Activated T-cell treated with anti-CD3 and anti-CD28 coated beads, Interleukin-2, amount 50 U/mL, for 24 hours (primary cell): ENCODE measurements at places on chromosomes 7 and 10.

DNA sequence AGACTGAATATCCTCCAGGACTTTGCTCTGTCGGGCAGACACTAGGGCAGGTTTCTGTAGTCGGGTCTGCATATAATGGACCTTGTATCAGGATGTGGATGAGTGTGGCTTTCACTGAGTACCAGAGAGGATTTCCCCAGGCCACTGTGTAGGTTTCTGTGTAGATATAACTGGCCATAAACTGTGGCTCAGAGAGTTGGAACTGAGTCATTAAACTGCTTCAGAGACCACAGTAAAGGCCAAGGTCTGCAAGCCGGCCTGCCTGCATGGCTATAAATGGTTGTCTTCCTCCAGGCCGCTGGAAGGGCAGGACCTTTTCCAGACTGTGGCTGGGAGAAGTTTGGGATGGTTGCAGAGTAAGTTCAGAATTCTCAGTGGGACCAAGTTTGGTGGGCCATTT lies 16.9 kb downstream of the ZNF92 start:
- DNase-seq = no peak

DNA sequence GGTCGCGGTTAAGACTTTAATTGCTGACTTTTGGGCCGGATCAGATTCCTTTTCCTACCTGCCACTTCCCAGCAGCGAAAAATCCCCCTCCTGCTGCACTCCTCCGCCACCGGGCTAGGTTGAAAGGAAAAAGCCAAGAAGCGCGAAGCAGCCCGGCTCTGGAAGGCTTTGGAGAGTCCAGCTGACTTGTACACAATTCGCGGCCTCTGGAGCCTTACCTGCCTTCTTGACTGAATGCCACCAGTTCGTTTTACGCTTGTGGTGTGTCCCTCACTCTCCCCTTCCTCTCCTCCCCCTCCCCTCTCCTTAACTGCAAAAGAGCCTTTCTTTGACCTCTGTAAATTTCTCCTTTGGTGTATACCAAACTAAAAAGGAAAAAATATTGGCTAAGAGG lies 2.7 kb upstream of the FEZF1 start:
- DNase-seq = no peak

DNA sequence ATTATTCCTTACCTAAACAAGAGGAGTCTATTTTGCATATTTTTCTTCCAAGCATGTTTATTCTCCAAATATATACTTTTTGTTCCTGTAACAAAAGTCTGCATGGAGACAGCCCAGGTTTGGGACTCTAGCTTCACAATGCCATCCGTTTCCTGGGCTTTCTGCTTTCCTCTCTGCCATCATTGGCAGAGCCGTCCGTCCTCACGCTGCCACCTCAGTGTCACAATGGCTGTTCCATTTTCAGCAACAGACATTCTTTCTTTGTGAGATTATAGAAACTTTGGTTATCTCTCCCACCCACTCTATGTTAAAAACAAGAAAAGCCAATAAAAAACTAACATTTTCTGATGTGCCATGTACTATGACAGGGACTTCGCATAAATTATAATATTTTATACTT lies 825.2 kb downstream of the REEP3 start:
- no peak for DNase-seq

DNA sequence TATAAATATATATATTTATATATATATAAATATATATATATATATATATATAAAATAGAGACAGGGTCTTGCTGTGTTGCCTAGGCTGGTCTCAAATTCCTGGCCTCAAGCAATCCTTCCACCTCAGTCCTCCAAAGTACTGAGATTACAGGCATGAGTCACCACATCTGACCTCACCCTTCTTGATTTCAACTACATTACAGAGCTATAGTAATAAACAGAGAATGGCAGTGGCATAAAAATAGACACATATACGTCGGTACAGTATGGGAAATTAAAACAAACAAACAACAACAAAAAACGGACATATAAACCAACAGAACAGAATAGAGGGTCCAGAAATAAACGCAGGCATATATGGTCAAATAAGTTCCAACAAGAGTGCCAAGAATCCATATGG lies 77.6 kb upstream of the PPP1R3A start:
- DNase-seq = no peak

GRCh38 chr10:73965890-73966768 lies 31.8 kb upstream of the VCL start:
- DNase-seq = no peak

DNA sequence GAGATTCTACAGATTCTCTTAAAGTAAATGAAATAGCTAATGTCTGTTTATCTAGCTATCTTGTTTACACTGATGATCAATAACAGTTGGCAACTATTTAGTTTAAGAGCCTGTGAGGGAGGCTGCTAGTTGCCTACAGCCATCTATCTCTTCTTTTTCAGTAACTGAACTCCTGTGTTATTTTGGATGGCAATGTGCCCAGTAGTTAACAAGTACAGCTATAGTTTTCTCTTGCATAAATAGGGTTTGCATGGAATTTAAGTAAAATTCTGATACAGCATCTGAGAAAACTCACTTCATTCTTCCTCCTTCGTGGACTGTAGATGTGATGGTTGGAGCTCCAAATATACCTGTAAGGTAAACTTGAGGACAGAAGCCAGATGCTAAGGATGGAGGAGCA lies 219.5 kb upstream of the POT1 start:
- no peak for DNase-seq

GRCh38 chr10:25113191-25114035 lies 61.4 kb upstream of the GPR158 start:
- peak; percentile 31 for DNase-seq

DNA sequence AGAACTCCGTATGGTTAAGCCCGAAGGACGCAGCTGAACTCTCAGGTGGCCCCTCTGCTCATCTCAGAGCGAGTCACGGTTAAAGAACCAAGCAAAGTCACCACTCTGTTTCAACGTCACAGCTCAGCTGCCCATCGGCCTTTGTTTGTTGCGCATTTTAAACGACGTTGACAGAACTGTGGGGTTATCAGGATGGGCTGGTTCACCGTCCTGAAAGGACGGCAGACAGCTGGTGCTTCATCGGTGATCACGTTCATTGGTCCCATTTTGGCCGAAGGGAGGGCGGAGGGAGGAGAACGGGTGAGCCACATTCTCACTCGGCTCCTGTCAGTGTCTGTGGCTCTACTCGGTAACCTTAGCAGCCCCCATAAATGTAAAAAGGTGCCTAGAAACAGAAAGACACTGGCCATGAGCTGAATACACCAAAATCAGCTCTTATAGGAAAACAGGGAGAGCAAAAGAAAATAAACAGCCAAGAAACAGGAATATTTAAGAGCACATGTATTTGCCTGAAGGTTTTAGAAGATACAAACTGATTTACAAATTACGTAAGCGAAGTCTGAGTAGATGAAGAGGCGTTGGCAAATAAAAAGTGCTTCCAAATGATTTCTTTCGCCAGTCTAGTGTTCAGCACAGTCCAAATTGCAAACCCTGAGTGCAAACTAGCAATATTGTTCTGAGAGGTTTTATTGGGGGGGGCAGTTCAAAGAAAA lies 8.4 kb downstream of the PRKAG2 start:
- DNase-seq = no peak

DNA sequence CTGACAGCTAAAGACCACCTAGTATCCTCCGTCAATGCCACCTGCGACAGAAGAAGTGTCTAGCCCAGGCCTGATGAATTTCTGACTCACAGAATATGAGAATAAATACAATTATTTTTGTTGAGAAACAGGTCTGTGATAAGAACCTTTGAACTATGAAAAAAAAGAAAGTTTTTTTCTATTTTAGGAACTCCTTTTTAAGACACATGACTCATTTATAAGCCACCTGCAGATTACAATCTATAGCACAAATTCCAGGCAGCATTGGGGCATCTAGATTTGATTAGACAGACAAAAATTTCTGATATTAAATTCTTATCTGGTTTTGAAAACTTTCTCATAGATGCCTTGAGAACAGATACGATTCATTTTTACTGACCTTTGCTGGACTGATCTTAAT lies 256.7 kb upstream of the LYZL1 start:
- DNase-seq = no peak

DNA sequence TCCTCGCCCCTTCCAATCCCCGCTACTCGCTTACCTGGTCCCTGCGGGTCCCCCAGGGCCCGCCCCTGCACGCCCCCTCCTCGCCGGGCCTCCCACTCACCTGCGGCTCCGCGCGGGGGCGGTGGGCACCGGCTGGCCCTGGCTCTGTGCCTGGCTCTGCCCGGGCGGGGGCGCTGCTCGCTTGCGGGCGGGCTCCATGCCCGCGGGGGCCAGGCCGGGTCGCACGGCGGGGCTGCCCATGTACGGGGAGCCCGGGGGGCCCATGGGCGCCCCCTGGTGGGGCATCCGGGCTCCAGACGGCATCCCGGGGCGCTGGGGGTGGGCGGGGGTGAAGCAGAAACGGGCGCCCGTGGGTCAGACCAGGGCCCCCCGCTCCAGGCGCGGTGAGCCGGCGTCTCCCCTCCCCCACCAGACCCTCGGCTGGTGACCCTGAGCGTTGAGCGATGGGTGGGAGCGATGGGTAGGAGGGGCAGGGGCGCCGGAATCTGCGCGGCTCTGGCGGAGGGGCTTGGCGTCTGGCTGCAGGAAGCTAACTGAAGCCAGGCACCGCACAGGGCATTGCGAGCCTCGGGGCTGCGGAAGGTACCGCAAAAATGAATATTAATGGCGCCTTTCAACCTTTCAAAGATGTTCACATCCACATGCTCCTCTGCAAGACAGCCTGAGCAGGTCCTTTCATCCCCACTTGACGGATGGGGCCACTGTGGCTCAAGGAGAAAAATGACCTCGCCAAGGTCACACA lies 3.0 kb downstream of the SMARCD3 start:
- peak; percentile 77 for DNase-seq

DNA sequence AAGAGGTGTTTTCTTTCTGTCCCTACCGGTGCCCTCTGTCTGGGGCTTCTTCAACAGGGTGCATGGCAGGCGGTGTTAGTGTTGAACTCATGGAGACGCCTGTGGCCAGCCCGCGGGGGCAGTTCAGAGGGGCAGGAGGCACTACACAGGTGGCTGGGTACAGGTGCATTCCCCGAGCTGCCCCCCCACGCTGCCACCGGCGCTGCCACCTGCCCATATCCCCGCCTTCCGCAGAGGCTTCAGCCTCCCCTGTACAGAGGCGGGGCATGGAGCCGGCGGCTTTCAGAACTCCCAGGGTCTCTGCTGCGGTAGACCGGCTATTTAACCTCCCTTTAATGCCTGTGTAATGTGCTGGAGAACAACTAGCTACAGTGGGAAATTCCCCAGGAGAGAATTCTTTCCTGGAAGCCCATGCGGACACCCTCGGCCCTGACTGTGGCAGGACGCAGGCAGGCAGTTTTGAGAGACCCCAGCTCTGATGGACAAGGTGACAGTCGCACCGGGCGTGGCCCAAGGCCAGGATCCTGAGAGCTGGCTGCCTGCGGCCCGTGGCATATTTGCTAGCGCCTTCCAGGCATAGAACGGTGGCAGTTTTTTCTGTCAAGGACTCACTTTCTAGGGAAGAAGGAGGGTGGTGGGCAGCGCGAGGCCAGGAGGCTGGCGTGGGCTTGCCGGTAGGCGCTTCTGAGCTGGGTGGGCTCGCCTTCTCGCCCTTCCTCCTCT lies 53.7 kb upstream of the ZNF32 start:
- no peak for DNase-seq

GRCh38 chr7:142851919-142852318 lies 3.0 kb upstream of the EPHB6 start:
- no peak for DNase-seq
